Right renal cortex interstitium (tissue), 3 donors: ENCODE measurements at places on chromosomes 1 and 21.

DNA sequence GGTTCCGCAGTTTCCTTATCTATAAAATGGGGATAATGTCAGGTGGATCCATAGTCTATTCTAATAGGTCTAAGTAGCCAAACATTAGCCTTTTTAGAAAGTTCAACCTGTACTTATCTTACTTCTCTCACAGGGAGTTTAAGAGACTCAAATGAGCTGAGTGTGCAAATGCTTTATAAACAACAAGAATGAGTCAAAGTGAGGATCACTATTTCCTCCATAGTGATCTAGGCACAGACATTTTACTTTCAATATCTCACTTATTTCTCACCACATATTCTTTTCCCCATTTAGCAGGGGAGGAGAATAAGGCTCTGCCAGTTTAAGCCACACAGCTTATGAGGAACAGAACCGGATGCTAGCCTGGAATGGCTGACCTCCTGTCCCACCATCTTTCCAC lies 92.1 kb upstream of the LMO4 start:
- DNase-seq = no peak

GRCh38 chr1:212990276-212990675 lies 25.4 kb downstream of the ANGEL2 start:
- no peak for DNase-seq

GRCh38 chr1:228178737-228179684 lies 13.4 kb downstream of the IBA57 start:
- no peak for DNase-seq

- no peak for DNase-seq
Measured at GRCh38 chr21:27346041-27346448, 379.2 kb upstream of the ADAMTS5 start.

GRCh38 chr1:58911841-58912499 lies 128.1 kb upstream of the JUN start:
- no peak for DNase-seq

- no peak for DNase-seq
Measured at GRCh38 chr1:44999232-44999631, 11.9 kb downstream of the HECTD3 start.

DNA sequence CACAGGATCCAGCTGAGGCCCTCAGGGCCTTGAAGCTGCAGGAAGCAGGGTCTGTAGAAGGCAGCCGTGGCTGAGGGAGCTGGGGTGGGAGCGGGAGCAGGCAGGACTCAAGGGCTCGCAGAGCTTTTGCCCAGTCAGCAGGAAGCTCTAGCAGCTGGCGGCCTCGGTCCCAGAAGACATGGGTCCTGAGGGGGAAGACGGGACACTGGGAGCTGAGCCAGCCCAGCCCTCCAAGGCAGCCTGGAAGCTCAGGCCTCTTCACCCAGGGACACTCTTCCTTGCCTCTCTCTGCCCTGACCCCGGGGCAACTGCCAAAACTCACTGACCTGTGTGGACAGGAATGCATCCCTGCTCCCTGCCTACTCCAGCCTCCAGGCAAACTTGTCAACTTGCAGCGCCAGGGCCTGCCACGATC lies 8.9 kb downstream of the ADGRB2 start:
- DNase-seq = no peak

- no peak for DNase-seq
Measured at GRCh38 chr1:111864862-111865261, 109.2 kb downstream of the DDX20 start.

GRCh38 chr1:183986941-183987340 lies 50.6 kb downstream of the COLGALT2 start:
- DNase-seq = no peak

- no peak for DNase-seq
Measured at GRCh38 chr1:11707621-11708276, 16.2 kb downstream of the DRAXIN start.

DNA sequence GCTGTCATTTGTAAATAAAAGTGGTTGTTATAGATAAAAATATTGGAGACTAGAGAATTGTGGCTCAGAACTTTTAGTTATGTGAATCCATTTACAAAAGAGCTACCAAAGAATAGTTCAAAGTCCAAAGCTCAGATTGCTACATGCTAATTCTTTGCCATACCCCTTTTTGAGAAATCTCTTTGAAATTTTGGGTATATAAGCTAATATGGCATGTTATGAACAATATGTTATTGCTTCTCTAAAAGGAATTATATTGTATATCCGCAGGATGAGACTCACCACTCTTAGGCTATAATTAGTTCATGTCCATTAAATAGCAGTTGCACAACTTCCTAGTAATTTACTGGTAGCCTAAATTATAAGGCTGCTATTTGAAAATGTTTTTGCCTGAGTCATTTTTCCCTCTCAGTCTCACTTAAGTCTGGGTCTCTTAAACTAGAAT lies 178.0 kb downstream of the ZNF281 start:
- DNase-seq = no peak

DNA sequence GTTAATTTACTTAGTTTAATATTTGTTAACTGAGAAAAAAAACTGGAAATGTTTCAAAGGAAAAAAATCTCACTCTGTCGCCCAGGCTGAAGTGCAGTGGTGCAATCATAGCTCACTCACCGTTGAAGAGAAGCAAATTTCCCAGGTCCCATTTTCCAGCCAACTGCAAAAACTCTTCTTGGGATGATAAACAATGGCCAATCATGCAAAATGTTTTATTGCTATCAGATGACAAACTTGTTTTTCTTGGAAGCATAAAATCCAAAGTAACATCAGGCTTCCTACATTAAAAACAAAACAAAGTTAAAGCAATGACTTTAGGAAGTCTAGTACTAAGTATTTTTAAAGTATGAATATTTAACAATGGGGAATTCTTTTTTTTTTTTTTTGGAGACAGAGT lies 84.9 kb downstream of the LYST start:
- no peak for DNase-seq

DNA sequence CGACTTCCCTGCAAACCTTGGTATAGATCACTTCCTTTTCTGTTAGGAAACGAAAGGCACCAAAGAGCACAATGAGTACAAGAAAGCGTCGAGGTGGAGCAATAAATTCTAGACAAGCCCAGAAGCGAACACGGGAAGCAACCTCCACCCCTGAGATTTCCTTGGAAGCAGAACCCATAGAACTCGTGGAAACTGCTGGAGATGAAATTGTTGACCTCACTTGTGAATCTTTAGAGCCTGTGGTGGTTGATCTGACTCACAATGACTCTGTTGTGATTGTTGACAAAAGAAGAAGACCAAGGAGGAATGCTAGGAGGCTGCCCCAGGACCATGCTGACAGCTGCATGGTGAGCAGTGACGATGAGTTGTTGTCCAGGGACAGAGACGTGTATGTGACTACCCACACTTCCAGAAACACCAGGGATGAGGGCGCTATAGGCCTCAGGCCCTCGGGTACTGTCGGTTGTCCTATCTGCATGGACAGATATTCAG lies 18.5 kb downstream of the FAM89A start:
- DNase-seq = no peak

DNA sequence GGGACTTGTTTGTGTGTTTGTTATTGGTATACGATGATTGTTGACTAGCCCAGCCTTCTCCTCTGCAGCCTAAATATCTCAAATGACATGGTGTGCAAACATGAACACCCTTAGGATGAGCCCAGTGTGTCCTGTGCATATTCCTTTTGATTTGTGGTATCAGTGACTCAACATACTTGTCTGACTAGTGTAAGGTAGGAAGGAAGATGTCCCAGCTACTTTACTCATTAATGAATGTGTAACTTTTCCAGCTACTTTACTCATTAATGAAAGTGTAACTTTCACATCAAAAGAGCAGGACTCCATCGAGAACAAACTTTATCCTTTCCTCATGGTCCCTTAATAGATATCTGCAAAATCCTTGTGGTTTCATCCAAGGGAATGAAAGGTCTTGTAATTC lies 2.7 kb upstream of the ZNF692 start:
- DNase-seq = no peak

- no peak for DNase-seq
Measured at GRCh38 chr1:30694280-30695175, 28.9 kb downstream of the MATN1 start.

GRCh38 chr1:87673748-87674147 lies 345.1 kb downstream of the LMO4 start:
- DNase-seq = no peak

DNA sequence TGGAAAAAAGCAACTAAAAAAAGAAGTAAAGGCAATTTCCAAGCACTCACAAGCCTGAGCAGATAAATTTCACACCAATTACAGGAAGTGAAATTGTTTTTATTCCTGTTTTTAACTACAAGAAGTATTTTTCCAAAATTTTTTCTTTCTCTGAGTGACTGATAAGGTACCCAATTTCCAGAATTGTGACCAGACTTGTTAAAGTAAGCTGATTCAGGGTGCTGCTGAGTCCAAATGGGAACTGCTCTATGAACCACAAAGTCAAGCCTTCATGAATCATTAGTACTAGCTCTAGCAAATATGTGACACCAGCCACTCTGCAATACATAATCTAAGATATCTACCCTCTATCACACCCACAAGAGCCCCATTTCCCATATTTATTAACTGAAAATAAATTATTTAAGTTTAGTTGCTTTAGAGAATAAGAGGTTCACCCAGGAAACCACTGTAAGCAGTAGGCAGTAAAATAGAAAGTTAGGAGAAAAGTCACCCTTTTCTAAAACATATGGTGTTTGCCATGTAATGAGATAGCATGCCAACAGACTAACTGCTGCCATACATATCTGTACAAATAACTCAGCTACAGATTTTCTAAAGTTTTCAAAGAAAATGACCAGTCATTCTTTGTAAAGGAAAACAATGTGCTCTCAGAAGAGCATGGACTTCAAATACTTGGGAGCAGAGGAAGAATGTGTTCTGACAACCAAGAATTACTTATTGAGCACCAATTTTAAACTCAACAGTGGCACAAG lies 43.1 kb upstream of the TNFSF18 start:
- DNase-seq = no peak

DNA sequence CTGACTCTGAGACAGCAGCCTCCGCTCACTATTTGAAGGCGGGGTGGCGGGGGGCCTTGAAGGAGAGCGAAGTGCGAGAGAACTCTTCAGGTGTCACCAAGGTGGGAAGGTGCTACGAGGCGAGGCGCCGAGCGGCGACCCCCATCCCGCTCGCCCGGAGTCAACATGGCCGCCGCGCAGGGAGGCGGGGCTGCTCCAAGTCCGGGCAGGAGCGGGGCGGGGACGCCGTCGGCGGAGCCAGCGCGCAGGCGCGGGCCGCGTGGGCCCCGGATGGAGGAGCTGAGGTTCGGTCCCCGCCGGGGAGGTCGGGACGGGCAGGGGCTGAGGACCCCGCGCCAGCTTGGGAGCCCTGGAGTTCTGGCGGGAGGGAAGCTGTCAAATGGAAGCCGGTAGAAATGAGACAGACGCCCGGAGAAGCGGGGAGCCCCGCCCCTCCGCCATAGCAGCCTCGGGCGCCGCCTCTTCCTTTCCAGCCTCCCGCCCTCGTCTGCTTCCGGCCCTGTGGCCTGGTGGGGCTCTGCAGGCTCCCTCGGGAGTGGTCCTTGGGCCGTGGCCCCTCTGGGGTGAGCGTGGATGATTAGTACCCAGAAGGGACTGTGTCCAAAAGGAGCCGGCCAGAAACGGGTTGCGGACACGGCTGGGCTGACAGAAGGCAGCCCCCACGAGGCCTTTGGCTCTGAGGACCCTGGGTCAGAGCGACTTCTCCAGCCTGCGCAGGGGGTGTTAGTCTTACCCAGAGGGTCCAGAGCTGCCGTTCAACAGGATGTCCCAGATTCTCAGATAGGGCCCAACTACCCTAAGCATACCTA lies at the start of gene PIGV:
Gene PIGV, plus strand, starts transcription at position 245 of the 809 bp plus-strand sequence. CDS start 2,866 bp downstream, outside the sequence.
- DNase-seq = no peak

GRCh38 chr1:193251950-193252349 lies 65.5 kb upstream of the B3GALT2 start:
- no peak for DNase-seq

- no peak for DNase-seq
Measured at GRCh38 chr1:6785728-6786505, 663 bp downstream of the CAMTA1 start.

DNA sequence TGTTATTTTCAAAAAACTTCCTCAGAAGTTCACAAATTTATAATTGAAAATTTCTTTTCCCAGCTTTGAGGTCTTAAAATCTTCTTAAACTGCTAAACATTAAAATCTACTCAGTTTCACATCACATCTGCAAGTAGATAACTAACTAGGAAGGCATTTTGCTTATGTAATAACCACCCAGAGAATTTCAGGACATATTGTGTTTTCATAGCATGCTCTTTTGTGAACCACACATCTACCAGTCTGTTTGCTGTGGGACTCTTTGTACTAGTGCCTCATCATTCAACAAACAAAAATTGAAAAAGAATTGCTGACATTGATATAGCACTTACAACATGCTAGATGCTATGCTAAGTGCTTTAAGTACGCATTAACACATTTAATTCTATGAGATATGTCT lies 31.6 kb upstream of the C1orf146 start:
- no peak for DNase-seq

DNA sequence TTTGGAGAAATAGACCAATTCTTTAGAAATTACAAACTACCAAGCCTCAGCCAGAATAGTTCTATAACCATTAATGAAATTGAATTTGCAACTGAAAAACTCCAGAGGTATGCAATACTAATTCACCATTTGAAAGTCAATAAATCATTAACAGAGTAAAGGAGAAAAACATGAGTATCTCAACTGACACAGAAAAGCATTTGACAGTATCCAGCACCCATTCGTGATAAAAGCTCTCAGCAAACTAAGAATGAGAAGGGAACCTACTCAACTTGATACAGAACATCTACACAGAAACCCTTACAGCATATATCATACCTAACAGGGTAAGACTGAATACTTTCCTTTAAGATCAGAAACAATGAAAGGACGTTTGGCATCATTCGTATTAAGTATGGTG lies 54.3 kb downstream of the ST6GALNAC5 start:
- no peak for DNase-seq

GRCh38 chr21:43916691-43917514 lies 51.9 kb downstream of the AGPAT3 start:
- DNase-seq = no peak

- DNase-seq = no peak
Measured at GRCh38 chr1:72227667-72228066, 54.7 kb downstream of the NEGR1 start.

DNA sequence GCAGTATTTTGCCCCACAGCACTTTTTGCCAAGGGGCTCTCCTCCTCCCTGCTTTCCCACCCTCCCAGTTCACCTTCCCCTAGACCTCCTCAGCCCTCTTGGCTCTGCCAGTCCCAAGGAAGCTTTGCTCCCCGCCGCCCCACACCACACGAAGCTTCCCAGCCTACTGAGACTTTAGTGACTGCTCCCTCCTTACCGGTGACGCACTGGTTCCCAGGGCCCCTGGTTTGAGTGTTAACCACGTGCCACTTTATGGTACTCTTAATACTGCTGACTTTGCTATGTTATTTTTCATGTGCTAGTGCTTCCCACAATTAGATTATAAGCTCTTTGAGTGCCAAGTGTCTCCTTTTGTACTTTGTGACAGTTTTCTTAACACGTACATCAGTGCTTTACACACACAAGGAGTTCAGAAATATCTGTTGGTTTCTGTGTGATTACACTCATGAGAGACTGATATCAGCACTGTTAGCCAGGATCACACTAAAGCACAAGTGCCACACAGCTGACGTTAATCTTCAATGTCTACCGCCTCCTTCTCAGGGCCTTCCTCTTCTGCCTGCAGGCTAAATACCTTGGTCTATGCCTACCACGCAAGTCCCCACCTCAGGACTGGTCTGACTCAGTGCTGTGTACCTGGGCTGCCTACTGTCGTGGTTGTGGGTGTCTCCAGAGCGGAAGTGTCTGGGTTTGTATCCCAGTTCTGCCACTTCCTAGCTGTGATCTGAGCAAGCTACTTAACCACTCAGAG lies 61.0 kb downstream of the DNTTIP2 start:
- no peak for DNase-seq
